ENCODE measurements at places on chromosomes 7 and 10.

- no peak for DNase-seq
Measured at GRCh38 chr7:67435894-67436535, 439.4 kb downstream of the TYW1 start.

GRCh38 chr10:87598700-87599099 is 61.0 kb upstream of the PAPSS2 start:
- DNase-seq = no peak

DNA sequence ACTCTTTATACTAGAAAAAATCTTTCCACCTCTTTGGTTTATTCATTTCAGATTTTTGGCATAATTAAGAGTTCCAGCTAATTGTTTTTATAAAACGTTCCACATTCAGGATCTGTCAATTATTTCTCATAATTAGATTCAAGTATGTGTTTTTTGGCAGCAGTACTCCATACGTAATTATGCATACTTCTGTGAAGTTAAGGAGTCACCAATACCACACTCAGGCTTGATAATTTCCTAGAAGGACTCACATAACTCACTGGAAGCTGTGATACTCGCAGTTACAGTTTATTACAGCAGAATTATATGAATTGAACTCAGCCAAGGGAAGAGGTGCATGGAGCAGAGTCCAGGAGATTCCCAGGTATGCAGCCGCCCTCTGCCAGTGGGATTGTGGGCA is 290.5 kb upstream of the AKR1E2 start:
- DNase-seq = no peak

DNA sequence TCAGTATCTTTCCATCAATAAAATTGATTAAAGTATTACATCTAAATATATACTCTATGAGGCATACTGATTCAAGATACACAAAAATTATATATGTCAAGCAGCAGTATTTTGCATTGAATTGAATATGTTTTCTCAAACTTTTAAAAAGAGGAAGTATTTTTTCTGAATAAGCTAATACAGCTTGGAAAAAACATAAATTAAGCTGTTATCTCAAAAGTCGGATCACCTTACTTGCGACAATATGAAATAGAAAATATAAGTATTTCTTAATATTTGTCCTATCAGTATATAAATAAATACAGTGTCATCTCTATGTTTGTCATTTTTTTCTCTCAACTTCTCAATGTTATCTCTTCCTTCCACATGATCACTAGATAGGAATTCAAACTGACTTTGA is 139.3 kb downstream of the MBL2 start:
- DNase-seq = no peak

DNA sequence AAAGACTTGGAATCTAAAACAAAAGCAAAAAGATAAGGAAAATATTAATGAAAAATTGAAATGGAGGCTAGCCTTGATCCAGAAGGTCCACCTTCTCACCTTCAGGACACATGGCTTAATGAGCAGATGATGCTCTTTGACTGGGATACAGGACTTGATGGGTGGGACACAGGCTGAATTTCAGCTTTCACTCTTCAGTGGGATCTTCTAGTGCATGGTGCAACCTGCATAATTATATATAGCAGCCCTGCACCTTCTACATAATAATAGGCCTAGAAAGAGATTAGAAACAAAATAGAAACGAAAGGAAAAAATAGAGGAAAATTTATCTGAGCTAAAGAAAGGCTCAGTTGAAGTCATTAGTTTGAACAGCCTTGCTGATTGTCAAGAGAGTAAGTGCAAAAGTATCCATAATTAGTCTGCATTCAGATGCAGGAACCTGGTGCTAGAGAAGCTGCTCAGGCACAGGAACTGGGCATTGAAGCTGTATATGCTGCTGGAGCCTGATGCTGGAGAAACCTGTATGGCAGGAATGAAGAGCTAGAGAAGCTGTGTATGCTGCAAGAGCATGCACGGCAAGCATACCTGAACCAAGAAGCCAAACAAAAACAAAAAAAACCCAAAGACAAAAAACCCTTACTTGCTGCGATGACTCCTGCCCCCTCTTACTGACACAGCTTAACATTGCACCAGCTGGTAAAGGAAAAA is 19.4 kb downstream of the MKLN1 start:
- no peak for DNase-seq

DNA sequence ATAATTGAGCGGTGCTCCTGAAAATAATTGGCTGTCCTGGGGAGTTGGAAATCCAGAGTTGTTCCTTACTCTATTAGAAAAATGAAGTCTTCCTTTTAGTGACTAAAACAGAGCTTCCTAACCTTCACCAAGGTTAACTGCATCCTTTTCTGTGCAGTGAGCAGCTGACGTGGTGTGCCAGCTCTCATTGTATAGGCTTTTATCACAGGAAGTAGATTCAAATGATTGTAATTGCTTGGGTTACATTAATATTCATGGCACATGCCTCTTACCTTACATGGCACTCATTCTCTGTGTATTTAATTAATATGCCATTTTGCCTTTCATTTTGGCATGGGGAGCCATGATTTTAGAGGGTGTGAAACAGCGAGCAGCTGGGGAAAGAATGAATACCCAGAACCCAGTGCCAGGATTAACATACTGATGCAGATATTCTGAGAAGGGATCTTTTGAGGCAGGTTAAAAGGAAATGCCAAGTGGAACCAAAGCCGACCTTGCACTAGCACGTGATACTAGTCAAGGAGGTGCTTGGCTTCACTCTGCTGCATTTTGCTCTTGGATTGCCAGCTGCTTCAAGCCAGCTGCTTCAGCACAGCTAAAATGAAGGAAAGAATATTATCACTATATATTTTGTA is 115.3 kb downstream of the ST7 start:
- no peak for DNase-seq

- DNase-seq = no peak
Measured at GRCh38 chr7:129780974-129781927, 169.7 kb downstream of the NRF1 start.

- DNase-seq = no peak
Measured at GRCh38 chr10:110529596-110530011, 31.9 kb downstream of the DUSP5 start.

DNA sequence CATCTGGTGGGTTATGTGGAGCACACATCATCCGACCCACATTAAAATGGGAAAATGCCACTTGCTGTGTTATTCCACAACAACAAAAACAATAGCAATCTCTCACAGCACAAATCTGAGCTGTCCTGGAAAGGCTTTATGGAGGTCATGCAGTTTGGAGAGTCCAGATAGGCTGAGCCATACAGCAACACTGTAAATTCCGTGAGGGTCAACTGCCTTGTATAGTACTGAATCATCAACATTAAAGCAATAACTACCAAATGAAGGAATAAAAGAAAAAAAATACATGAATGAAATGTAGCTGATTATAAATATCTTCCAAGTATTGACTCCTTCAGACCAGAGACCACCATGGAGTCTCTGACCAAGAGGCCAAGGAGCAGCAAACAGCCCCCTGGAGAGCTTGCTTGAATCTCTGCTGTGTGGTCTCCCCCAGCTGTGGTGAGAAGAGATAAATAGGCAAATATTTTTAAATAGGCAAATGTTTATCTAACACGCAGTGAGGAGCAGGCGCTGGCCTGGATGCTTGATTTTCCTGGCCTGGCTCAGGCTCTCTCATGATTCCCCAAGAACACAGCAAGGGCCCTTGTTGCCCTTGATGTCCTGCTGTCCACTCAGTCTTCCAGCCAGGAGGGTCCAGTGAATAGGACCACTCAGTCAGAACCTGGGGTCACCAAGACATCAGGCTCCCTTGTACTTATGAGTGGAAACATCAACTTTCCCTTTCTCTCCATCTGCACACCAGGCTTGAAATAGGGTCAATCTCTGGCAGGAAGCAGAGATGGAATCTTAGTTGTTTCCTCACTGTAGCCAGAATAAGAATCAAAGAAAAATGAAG is 1021.3 kb downstream of the XPNPEP1 start:
- no peak for DNase-seq

DNA sequence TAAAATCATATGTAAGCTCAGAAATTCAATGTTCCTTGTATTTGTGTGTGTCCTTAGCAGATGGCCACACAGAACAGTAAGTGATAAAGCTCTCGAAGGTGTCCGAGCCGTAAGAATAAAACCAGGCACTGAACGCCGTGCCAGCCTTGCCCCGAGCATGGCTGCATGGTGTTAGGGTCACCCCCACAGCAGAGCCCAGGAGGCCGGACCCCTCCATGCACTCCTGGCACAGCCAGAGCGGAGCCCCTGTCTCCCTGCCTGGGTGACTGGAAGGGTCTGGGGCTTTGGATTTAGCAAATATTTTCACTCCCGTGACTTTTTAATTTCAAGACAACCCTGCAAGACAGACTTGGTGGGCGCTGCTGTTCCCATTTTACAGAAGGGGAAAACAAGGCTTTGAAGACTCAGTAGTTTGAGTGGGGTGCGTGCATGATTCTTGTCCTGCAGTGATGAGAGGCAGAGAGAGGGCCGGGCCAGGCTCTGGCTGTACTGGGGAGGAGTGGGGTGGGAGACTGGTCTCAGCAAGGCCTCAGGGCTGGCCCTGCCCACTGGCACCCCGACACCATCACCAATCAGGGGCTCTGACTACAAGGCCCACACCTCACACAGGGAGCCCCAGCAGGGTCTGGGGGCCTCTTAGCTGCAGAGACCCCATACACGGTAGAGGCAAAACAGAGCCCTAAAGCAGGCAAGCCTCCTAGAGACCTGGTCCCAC is 39.4 kb downstream of the VIPR2 start:
- no peak for DNase-seq

DNA sequence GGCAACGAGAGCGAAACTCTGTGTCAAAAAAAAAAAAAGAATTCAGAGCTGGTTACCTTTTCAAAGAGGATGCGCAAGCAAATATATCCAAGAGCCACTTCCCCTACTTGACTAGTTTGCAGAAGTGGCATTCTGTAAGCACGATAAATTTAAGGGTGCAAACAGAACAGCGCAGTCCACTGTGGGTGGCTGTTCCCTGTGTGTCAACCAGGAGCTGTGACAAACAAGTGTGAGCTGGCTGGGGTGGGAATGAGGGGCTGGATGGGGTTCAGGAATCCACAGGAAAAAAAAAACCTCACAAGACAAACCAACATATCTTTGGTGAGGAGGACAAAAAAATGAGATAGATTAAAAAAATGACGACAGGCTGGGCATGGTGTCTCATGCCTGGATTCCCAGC is 15.9 kb downstream of the GUSB start:
- no peak for DNase-seq

- DNase-seq = no peak
Measured at GRCh38 chr7:70415179-70415972, 716.6 kb upstream of the GALNT17 start.

DNA sequence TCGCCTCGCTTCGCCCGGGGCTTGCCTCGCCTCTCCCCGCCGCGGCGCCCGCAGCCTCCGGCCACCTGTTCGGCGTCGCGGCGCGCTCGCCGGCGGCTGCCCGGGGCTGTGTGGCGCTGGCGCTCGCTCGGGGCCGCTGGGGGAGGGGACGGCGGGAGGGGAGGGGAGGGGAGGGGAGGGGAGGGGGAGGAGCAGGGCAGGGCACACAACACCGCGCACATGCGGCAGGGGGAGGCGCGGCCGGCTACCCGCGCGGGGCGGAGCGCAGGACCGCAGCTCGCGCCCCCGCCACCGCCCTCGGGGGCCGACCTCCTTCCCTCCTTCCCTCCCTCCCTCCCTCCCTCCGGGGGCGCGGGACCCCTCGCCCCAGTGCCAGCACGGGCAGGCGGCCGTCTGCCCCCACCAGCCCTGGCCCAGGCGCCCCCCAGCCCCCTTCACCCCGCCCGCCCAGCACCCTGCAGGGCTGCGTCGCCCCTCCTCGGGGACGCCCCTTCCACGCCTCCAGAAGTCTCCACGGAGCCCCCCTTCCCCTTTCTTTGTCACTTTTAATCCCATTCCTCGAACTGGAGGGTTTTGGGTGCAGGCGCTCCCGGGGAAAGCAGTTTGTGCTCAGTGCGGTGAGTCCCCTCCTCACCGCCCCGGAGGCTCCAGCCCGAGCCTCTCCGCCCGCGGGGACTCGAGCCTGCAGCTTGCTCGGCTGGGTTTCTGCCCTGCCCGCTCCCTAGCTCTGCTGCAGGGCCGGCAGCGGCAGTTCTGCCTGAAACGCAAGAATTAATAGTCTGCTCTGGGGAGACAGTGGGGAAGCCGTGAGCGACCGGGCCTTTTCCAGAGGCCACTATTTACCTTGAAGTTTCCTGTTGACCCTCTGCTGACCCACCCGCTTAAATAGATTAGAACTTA is at the start of gene PARD3:
PARD3 (minus strand) TSS at position 112 of the 900 bp plus-strand sequence. CDS start 301 bp downstream, outside the sequence.
- DNase-seq = no peak

- no peak for DNase-seq
Measured at GRCh38 chr7:69476416-69476815, 121.9 kb upstream of the AUTS2 start.

DNA sequence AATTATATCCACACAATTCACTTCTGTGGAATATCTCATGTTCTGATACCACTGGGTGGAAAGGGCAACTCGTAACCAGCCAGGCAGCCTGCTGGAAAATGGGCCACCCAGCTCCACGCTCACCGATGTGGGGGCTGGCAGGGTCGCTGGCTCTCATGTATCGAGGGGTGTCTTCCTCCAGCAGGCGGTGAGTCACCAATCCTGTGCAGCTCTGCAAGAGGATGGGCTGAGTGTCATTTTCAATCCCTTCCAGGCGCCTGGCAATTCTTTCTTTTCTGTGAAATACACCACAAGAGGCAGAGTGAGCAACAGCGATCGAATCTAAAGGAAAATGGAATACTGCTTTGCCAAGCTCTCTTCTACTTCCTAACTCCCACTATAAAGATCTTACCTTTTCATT is 80.1 kb downstream of the SVIL start:
- no peak for DNase-seq

- DNase-seq = no peak
Measured at GRCh38 chr10:62062752-62063512, 161.4 kb downstream of the ARID5B start.

GRCh38 chr7:16594676-16595075 is 50.9 kb downstream of the ANKMY2 start:
- DNase-seq = no peak

GRCh38 chr7:3028071-3028757 is 15.5 kb downstream of the CARD11 start:
- no peak for DNase-seq

GRCh38 chr10:53166325-53166724 is 393.7 kb upstream of the MBL2 start:
- no peak for DNase-seq

All from stimulated activated CD4-positive, alpha-beta T cell treated with anti-CD3 and anti-CD28 coated beads, TNF-alpha, amount 100 ng/mL, for 1 hour (primary cell).